ENCODE measurements at places on chromosomes 11 and 22. TPM values are rescaled to one million over a fixed set of nuclear protein-coding genes. Genes with fewer than 3 reads are reported as not detected.

Gene FUT4
- 8.1 TPM for polyA plus RNA-seq

Gene SCARF2
- 17.5 TPM for polyA plus RNA-seq

Gene C22orf23
- polyA plus RNA-seq: 4.1 TPM

Gene DKK3
- 158 TPM for polyA plus RNA-seq

Gene C11orf21
- polyA plus RNA-seq: 2.2 TPM

Gene EIF3M
- 380 TPM for polyA plus RNA-seq

Gene ARSA
- polyA plus RNA-seq: 17.8 TPM

Gene IRF7
- 14.7 TPM for polyA plus RNA-seq

Gene SHANK3
- 17.2 TPM for polyA plus RNA-seq

Gene NOX4
- 3.1 TPM for polyA plus RNA-seq

Gene RIMBP3C
- 0.30 TPM for polyA plus RNA-seq

GRCh38 chr11:46305295-46305694 is 27.8 kb downstream of the CREB3L1 start:
- DNase-seq: no peak

GRCh38 chr11:86740628-86741483 is 59.5 kb upstream of the PRSS23 start:
- peak; percentile 77 for DNase-seq

DNA sequence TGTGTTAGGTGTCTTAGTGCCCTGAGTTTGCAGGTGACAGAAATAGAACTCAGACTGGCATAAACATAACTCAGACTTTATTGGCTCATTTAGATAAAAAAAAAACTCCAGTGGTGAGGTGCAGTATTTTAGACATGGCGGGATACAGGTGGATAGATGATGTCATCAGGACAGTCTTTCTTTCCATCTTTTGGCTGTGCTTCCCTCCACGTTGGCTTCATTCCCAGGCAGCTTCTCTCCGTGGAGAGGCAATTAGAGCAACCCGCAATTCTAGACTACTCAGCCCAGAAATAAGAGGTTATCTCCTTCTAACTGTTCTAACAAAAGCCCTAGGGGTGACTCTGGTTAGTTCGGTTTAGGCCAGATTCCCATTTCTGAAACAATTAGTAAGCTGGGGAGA is 40.5 kb downstream of the NCAM1 start:
- no peak for DNase-seq

- DNase-seq: no peak
Observed at GRCh38 chr22:23223569-23224317, 43.4 kb downstream of the BCR start.

GRCh38 chr11:125766251-125766650 is 12.4 kb downstream of the PATE2 start:
- peak; percentile 16 for DNase-seq

DNA sequence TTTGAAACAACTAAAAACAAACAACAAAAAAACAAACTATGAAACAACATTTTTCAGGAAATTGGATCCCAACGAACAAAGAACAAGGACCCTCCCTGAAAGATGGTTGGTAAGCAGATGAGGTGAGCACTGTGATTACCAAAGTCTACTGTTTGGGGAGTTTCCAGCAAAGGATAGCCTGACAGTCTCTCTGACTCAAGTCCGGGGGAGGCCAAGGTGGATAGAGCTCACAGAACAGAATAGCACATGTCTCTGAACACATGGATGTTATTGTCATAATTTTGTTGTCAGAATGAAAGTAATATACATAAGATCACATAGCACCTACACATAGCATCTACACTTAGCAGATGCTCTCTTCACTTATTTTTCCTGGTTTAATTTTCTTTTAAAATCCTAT is 501.3 kb upstream of the TENM4 start:
- DNase-seq: no peak

DNA sequence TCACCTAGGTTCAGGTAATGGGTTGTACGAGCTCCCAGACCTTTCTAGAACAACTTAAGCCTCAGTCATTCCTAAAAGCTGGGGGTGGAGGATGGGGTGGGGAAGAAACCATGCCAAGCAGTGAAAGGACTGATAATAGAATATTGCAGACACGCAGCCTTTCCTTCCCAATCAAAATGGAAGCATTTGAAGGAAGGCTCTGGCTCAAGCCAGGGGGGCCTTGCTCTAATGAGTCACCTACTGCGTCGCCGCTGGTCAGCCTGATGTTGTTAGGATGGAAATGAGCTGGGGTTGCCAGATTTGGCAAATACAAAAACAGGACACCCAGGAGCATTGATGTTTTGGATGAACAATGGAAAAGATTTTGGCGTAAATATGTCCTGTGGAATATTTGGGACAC is 6.2 kb downstream of the SYT12 start:
- no peak for DNase-seq

- DNase-seq: no peak
Observed at GRCh38 chr11:125871391-125872137, 15.9 kb upstream of the HYLS1 start.

DNA sequence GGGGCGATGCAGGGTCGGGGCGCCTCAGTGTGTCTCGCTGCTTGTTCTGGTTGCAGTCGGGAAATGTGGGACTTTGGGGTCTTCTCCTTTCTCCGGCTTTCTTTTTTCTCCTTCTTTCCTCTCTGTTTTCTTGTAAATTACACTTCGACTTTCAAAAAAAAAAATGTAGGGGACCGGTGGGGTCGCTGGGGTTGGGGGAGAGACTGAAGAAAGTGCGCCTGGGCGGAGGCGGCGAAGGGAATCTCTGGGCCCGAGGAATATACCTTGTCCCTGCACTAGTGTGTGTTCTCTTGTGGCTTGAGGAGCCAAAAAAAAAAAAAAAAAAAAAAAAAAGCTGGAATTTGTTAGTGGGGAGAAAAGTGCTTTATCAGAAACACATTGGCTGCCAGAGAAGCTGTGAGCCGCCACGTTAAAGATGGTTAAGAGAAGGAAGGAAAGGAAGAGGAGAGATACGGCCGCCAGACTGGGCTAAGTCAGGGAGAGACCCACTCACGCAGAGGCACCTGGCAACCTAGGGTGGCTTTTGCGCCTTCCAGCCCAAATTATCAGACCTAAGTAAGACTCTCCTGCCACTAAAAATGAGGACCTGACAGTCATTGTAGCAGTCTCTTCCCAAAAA is 8.4 kb upstream of the FLI1 start:
- DNase-seq: no peak

GRCh38 chr11:109439684-109440083 is 17.7 kb downstream of the C11orf87 start:
- DNase-seq: no peak

GRCh38 chr11:38547462-38547861 is 1949.4 kb upstream of the RAG2 start:
- DNase-seq: no peak

DNA sequence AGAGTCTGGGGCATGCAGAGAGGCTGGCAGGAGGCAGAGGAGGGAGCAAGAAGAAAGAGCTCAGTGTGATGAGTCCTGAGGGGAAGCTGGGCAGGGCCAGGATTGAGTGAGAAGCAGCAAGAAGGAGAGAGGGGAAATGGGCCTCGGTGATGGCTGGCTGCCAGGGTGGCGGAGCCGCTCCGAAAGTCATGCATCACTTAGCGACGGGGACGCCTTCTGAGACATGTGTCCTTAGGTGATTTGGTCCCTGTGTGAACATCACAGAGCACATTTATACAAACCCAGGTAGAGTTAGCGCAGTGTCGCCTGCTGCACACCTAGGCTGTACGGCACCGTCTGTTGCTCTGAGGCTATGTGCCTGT is 15.1 kb downstream of the TBC1D22A start:
- peak; percentile 22 for DNase-seq

DNA sequence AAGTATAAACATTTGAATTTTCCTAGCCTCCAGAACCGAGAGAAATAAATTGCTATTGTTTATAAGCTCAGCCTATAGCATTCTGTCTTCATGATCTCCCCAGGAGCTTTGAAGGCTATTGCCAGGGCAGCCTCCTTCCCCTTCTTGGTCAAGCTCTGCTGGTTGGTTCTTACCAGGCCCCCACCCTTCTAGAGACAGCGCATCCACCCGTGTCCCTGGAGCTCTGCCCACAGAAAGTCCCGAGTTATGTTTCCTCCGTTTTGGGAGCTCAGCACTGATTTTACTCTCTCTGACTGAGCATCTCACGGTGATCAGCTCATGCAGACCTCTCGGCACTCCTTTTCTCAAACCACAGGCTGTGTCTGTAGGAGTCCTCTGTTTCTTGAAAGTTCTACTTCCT is 123.8 kb upstream of the SORL1-AS1 start:
- peak; percentile 43 for DNase-seq

DNA sequence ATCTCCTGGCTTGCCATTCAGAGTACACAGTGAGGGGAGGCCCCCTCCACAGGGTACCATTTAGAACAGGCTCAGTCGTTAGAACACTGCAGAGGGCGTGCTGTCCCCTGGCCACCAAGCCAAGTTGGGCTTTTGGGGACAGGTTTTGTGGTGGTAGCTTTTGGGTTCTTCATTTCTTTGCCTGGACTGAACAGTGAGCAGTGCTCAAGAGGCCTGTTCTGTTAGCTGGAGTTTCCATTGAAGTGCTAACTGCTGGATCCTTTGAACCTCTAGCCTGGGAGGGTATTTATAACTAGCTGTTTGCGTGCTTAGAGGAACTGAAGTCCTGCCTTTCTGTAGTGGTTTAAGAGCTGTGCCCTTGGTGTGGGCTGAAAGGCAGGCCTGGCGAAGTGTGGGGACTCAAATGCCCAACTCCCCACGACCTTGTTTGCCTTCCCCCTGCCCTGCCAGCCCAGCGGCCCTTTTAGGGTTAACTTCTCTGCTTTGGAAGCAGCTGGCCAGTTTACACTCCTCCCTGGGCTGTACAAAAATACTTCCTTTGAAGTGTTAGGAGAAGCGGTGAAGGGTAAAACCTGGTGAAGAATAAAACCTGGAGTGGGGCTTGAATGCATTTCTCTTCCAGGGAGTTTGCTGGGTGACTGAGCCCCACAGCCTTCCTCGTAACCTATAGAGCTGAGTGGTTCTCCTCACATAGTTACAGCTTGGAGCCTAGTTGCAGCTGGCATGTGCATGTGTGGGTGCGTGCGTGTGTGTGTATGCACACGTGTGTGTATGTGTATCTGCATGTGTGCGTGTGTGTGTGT is 34.6 kb downstream of the ZNRF3 start:
- peak; percentile 62 for DNase-seq

- no peak for DNase-seq
Observed at GRCh38 chr11:86987679-86988078, 32.5 kb upstream of the FZD4 start.

- DNase-seq: no peak
Observed at GRCh38 chr11:117815262-117815803, 9.2 kb downstream of the FXYD2 start.

DNA sequence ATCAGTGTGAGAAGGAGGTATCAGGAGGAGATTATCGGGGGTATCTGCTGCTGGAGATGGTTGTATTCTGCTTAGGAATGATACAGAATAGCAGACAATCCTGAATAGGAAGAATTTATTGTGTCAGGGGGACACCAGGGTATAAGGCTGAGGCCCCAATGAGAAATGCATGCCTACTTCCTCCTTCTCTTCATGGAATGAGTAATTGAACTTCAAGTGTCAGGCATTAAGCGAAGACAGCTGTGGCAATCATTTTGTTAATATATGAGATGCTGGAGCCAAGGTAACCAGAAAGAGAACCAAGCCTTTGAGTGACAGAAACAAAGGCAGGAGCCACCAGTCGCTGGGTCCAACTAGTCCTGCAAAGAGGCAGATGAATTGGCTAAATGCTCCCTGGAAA is 49.1 kb downstream of the KIRREL3 start:
- no peak for DNase-seq

DNA sequence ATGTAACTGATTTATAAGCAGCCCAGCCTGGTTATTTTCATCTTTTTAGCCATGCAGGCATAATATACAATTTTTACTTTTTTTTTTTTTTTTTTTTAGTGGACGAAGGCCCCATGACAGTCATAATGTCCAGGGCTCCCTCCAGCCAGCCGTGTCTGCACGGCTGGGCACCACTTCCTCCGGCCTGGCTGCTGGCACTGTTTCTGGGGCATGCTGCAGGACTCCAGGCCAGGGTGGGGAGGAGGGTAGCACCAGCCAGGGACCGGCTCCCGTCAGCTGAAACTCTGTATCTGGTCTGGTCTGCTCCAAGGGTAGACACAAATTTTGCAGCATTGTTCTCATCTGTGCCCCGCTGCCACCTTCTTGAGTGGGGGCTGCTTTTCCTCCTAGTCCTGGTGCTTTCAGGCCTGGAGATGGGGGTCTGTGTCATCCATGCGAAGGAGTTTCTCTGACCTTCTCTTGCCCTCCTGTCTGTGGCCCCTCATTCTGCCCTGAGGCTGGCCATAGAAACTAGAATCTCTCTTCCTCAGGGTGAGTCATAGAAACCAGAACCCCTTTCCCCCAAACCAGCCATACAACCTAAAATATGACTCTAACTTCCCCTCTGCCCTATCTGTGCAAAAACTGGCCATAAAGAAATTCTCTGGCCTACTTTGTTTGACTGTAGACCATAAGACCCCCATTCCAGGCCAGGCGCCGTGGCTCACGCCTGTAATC is 9.2 kb upstream of the RRP7A start:
- no peak for DNase-seq

- no peak for DNase-seq
Observed at GRCh38 chr11:75024068-75024449, 35.3 kb downstream of the NEU3 start.

DNA sequence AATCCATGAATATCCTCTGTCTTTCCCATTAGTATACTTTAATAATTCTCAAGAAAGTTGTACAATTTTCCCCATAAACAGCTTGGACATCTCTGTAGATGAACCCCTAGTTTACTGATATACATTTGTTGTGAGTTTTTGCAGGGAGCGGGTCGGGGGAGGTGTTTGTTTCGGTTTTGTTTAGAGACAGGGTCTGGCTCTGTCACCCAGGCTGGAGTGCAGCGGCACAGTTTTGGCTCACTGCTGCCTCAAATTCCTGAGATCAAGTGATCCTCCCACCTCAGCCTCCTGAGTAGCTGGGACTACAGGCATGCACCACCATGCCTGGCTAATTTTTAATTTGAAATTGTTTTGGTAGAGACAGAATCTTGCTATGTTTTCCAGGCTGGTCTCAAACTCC is 57.6 kb downstream of the IGLL5 start:
- no peak for DNase-seq
